Renal cortical epithelial cell (primary cell): ENCODE measurements at places on chromosomes 16 and 17. TPM values are rescaled to one million over a fixed set of nuclear protein-coding genes. Genes with fewer than 3 reads are reported as not detected.

Gene CALB2
- not detected in 2 replicates for total RNA-seq

Gene ATP2A1
- 0.10 TPM in 1 of 2 replicates, not detected in the other for total RNA-seq

Gene TNFRSF13B
- total RNA-seq = not detected in 2 replicates

Gene HCRT
- not detected in 2 replicates for total RNA-seq

Gene NPIPA5
- total RNA-seq = 2.8 TPM in 1 of 2 replicates, not detected in the other

DNA sequence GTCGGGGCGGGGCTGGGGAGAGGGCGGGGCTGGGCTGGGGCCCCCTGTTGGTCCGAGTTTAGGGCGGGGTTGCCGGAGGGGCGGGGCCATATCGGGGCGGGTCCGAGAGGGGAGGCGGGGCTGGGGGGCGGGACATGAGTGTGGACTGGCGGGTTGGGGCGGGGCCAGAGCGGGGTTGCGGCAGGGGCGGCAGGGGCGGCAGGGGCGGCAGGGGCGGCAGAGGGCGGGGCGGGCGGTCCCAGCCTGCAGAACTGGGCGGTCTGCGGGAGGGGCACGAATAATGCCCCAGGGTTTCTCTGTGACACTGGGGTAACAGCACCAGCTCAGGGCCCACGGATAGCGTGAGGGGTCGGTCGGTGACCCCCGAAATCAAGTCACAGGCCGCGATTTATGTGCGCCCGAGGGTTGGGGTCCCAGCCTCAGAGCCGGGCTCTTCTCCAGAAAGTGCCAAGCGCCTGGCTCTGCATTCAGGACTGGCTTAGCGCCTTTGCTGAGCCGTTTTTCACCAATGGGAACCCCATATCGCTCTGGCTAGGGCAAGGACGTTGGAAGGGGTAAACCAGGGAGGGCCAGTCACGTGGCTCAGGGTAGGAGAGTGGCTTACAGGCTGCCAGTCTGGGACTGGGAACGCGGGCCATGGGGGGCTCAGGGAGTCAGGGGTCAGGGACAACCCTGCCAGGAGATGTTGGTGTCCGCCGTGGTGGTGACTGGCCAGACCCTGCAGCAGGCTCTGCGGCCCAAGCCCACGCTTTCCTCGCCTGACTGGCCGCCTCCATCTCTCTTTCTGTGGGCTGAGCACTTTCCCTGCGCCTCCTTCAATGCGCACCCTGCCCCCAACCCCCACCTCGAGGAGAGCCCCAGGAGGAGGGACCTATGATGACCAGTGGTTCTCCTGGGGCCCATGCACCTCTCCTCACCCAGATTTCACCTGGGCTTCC, 1.2 kb upstream of the METTL26 start:
- DNase-seq = no peak

GRCh38 chr16:3879887-3880564, 487 bp downstream of the CREBBP start:
- DNase-seq = no peak
